ENCODE measurements at places on chromosomes 4 and X. TPM values are rescaled to one million over a fixed set of nuclear protein-coding genes. Genes with fewer than 3 reads are reported as not detected.

The MAGEA12 gene
- total RNA-seq: not detected

- DNase-seq: no peak
These were observed 1.1 kb upstream of the CLDN24 start for GRCh38 chr4:183323295-183323694.

DNA sequence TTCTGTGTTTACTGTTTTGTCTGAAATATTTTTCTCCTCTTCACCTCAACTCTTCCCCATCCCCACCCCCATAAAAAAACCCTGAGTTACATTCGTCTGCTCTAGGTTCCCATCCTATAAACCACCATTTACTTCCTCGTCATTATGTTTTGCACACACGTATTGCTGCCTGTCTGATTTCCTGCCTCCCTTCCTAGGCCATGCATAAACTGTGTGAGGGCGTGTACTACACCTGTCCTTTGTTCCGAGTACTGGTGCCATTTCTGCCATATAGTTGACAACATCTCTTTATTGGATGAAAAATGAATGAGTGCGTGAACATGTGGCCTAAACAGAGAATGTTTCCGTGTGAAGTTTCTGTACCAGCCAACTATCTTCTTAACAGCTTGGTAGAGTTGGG is 258.5 kb upstream of the FAT1 start:
- no peak for DNase-seq

GRCh38 chr4:144894573-144894972 is 203.4 kb downstream of the ANAPC10 start:
- no peak for DNase-seq
